ENCODE measurements at places on chromosomes 6 and 20.

DNA sequence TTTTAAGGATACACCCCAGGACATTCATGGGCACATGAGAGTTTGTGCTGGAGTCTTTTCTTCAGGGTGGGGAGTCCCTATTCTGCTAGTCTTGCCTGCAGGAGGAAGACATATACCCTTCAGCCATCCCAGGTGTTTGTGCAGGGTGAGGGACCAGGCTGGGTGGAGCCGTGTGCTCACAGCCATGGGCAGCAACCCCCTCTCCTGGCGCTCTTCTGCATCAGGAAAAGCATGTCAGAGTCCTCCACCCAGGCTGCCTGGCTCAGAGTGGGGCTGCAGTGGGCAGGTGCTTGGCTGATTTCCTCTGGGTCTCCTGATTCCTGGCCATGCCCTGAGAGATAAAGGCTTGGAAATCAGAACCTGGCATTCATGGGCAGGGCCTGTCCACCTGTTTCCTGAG, 22.7 kb upstream of the MLN start:
- no peak for DNase-seq

DNA sequence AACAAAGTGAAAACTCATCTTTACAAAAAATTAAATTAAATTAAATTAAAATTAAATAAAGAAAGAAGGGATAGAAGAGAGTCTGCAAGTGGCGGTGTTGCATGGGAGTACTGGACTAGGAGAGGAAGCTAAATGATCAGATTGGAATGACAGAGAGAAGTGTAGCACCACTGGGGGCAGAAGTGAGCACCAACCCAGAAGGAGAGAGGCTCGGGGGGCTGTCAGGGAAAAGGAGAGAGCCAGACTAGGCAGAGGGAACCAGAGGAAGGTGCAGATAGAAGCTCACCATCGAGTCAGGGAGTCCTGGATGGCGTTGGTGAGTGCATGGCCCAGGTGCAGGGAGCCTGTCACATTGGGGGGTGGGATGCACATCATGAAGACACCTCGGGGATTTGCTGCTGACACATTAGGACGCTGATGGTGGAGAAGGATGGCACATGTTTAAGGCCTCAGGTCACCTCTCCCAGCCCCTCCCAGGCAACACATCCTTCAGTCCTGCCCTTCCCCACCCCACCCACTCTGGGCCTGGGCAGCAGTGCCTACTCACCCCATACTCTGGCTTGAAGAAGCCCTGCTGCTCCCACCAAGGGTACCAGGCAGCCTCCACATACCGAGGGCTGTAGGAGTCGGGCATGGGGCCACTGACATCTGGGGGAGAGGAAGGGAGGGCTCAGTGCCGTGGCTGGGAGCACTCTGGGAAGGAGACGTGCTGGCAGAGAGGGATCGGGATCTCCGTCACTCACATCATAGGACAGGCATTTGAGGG, 4.0 kb downstream of the VARS1 start:
- DNase-seq: no peak

DNA sequence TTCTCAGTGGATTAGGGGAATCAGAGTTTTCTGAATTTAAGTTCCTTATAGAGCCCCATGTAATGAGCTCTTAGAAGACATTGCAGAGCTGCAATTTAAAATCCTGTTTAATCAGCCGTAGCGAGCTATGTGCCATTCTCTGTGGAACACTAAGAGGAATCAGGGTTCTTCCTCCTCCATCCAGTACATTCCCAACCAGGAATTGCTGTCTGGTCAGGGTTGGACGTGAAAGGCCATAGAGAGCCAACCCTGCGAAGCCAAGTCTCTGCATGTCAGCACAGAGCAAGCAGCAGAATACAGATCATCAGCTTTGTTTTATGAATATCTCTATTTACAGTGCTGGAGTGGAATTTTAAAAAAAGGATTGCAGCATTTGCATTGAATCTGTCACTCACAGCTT, 366.0 kb downstream of the LAMA2 start:
- DNase-seq: no peak

DNA sequence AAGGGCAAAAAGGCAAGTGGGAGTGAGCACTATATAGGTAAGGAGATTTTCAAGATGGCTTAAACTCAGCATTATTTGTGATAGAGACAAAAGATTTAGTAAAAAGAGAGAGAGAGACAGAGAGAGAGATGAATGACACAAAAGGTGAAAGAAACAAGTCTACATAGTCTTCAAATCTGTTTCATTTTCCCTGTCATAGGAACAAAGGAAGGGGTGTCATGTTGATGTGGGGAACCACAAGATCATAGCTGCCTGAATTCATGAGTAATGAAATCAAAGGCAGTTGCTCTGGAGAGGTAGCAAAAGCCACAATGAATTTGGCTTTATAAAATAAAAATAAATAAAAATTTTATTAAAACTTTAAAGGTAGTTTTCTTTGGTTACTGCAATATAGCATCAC, 67.2 kb upstream of the PHIP start:
- DNase-seq: no peak

DNA sequence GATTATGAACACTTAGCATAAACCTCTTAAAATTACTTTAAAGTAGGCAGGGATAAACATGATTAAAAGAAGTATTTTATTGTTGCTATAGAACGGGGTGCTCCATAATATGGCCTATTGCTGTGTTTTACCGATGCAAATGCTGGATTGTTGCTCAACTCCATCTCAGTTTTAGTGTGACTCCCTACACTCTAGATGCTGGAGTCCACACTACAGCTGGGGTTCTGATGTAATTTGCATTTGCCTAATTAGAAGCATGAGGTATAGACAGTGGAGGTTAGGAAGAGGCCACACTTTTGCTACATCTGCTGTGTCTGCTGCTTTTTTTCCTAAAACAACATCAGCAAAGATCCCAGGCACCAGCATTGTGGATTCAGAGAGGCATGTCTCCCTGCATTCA, 6.7 kb upstream of the HMGN3 start:
- DNase-seq: no peak

DNA sequence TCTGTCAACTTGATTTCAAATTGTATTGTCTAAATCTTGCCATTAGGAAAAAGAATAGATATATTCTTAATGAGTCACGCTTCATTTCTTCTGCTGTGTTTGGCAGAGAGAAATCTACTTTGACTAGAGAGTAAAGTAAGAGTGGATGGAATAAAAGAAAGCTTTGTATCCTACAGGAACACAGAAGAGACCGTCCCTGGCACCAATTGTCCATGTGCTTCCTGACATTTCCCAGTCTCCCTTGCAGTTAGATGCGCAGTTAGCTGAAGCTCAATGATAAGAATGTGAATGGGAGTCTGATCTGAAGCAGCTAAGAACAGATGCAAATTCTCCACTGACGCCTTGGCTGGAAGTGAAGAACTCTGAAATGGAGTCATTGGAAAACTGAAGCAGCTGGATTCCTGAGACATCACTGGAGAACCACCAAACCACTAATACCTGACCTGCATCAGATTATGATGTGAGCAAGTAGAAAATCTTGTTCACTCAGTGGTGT, 528.2 kb upstream of the MARCKS start:
- DNase-seq: no peak

- peak; percentile 55 for DNase-seq
Observed at GRCh38 chr20:45987108-45987780, 15.2 kb upstream of the ZNF335 start.

DNA sequence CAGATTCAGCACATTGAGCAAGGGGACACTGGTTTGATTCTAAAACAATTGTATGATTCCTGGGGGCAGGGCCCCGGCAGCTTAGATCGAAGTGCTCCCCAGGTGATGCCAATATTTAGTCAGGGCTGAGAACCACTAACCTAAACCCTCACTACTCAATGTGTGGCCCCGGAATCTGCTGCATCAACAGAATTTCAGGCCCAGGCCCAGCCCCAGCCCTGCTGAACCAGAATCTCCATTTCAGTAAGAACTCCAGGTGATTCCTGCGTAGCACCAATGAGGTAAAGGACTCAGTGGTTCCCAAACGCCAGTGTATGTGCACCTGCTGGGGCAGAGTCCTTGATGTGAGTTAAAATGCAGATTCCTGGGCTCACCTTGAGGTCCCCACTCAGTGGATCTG, 152.8 kb upstream of the KCNG1 start:
- DNase-seq: no peak

GRCh38 chr6:150448221-150448620, 79.4 kb downstream of the IYD start:
- no peak for DNase-seq

- DNase-seq: no peak
Observed at GRCh38 chr6:170041526-170041925, 249.4 kb downstream of the DLL1 start.

DNA sequence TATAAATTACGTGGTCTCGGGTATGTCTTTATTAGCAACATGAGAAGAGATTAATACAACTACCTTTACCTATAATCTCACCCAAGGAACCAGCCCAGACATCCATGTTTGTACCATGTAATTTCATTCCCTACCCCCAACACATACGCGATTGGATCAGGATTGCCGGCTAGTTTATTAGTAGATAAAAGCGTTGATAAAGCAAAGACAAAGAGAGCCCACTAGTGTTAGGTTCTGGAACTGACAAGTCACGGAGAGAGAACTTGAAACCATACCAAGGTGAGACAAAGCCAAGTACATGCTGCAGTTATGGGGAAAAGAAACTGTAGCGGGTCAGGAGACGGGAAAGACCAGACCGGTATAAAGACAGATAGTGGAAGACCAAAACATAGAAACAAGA, 37.4 kb upstream of the FAM135A start:
- no peak for DNase-seq

DNA sequence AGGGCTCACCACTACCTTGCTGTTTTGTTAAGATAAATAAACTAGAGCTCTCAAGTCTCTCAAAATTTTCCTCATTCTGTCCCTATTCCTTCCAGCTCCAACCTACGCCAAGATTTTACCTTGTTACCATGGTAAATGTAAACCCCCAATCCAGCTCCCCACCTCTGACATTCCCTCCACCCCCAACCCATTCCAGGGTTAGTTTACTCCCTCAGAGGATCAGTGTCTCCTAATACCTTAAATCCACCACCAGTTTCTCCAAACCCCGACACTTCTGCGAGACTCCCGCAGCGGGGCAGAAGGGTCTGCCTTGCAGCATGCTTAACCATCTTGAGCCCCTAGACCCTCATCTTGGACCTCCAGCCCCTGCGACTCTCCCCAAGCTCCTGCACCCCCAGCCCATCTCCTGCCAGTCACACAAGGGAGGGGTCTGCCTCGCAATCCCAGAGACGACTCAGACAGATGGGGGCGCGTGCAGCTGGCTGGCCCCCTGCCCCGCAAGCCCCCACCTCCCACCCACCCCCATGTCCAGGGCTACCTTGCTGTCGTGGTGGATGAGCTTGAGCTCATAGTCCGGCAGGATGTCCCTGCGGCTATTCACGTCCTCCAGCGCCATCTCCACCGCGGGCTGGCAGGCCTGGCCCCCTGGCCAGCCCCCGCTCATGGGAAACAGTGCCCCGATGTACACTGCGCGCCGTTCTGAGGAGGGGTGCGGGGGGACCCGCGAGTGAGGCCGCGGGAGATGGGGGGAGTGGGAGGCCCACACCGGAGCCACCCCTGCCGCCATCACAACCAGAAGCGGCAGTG, 5.8 kb downstream of the GABBR1 start:
- DNase-seq: no peak

DNA sequence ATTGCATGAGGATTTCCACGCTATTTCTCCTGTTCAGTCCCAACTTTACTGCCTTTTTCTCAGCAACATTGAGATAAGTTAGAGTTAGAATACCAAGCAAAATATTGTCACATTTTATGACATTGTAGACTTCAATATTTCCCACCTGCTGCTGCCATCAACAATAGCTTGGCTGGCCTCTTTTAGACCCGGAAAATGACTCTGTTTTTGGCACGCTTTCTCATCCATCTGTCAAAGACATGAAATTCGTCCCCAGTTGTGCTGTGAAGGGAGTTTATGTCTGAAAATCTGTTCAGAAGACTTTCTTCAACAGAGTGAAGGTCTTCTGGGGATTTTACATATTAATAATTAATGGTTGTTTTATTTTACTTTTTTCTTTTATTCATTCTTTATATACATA, 857.3 kb downstream of the FRK start:
- no peak for DNase-seq

DNA sequence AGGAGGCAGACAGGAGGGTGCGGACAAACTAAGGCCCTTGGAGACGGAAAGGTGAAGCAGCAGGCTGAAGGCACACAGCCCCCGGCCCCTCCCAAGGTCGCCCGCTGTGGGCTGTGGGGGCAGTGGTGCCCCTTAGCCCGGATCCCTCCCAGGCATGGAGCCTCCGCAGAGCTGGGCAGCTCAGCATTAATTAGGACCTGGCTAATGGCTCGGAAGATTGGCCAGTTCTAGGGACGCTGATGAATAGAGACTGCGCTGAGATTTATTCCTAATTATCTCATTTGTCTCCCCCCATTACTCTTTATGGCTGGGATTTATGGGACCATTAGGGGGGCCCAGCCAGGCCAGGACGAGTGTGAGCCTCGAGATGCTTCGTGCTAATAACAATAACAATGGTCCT, 20.4 kb downstream of the MDFI start:
- no peak for DNase-seq

GRCh38 chr6:119791736-119792135, 442.2 kb upstream of the MAN1A1 start:
- DNase-seq: no peak

Measured in stimulated activated CD8-positive, alpha-beta memory T cell treated with anti-CD3 and anti-CD28 coated beads, Interleukin-12 subunit alpha, Interleukin-12 subunit beta, amount 100 ng/mL, for 1 hour (primary cell).